ENCODE measurements at places on chromosomes 2 and 18.
A peak's percentile ranks its signal among the peaks of the same experiment; 100 is the strongest.

DNA sequence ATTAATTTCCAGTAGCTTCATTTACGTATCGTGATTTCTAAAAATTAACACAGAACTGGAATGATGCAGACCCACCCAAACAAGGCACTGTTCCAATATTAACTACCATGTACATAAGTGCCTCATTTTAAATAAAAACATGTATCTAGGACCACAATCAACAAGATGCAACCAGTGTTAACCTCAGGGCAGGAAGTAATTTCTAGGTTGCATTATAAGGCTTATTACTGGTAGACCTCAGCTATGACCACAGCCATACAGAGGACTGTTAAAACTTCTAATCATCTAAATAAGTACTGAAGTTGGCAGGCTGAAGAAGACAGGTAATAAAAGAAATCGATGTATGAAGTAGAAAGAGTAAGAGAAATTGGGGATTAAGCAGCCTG lies 262.9 kb downstream of the HDAC4 start:
- no peak overlapping the region for H3K27ac ChIP-seq
- no peak for DNase-seq
- no peaks in the 10 kb centered on the region for H3K27me3 ChIP-seq
- no peaks in the 10 kb centered on the region for H3K36me3 ChIP-seq
- H3K4me3 ChIP-seq = no peak overlapping the region

- H3K27me3 ChIP-seq = no peaks in the 10 kb centered on the region
- H3K27ac ChIP-seq = peak overlapping the region; percentile 3
- H3K36me3 ChIP-seq = no peaks in the 10 kb centered on the region
- no peaks in the 10 kb centered on the region for H3K4me1 ChIP-seq
Measured at GRCh38 chr2:44100351-44100750, 68.3 kb upstream of the PPM1B start.

- no peak overlapping the region for H3K27ac ChIP-seq
- no peaks in the 10 kb centered on the region for H3K27me3 ChIP-seq
- no peaks in the 10 kb centered on the region for H3K4me1 ChIP-seq
- no peak overlapping the region for H3K4me3 ChIP-seq
Measured at GRCh38 chr18:63267975-63268721, 51.4 kb downstream of the BCL2 start.

- H3K4me3 ChIP-seq = no peak overlapping the region
- no peak overlapping the region for H3K27ac ChIP-seq
- H3K4me1 ChIP-seq = no peaks in the 10 kb centered on the region
- no peaks in the 10 kb centered on the region for H3K36me3 ChIP-seq
- H3K27me3 ChIP-seq = no peaks in the 10 kb centered on the region
Measured at GRCh38 chr2:5587766-5588165, 104.4 kb upstream of the SOX11 start.

GRCh38 chr2:169386722-169387121 lies 24.4 kb upstream of the LRP2 start:
- peaks cover 17% of the 10 kb centered on the region for H3K27me3 ChIP-seq
- H3K36me3 ChIP-seq = no peaks in the 10 kb centered on the region
- H3K4me1 ChIP-seq = no peaks in the 10 kb centered on the region

Data from RWPE2 (cell line).